ENCODE measurements at places on chromosomes 4 and X.
A peak's percentile ranks its signal among the peaks of the same experiment; 100 is the strongest.

GRCh38 chr4:8912089-8912455, 40.4 kb upstream of the HMX1 start:
- no peak overlapping the region for H3K4me3 ChIP-seq
- H3K27ac ChIP-seq, result no peak overlapping the region
- H3K4me1 ChIP-seq, result peaks cover 10% of the 10 kb centered on the region
- DNase-seq, result no peak

GRCh38 chr4:176638992-176639391, 153.7 kb downstream of the VEGFC start:
- no peak overlapping the region for H3K4me3 ChIP-seq
- H3K27me3 ChIP-seq, result peaks cover 23% of the 10 kb centered on the region
- no peak overlapping the region for H3K27ac ChIP-seq
- no peaks in the 10 kb centered on the region for H3K4me1 ChIP-seq

- H3K4me3 ChIP-seq, result no peak overlapping the region
- H3K4me1 ChIP-seq, result peaks cover 3% of the 10 kb centered on the region
- DNase-seq, result no peak
- H3K27ac ChIP-seq, result no peak overlapping the region
Observed at GRCh38 chrX:2262668-2263055, 238.1 kb downstream of the DHRSX start.

DNA sequence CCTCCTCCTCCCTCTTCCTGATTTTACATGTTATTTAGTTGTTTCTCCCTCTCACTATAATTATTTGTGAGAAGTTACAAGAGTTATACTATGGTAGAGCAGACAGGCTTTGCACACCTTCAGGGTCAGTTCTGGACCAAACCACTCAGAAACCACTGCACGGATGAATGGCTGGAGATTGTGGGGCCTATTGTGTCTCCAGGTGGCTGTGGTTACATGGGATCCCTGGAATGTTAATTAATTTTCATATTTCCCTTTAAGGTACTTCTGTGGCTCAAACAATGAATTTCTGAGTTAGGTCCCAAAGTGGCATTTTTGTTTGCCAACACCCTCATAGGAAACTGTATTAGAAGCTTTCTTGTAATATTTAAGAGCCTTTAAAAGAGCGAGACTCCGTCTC, 151.9 kb downstream of the BMPR1B start:
- H3K4me3 ChIP-seq, result no peak overlapping the region
- H3K27ac ChIP-seq, result no peak overlapping the region
- no peaks in the 10 kb centered on the region for H3K36me3 ChIP-seq
- no peak for DNase-seq
- no peaks in the 10 kb centered on the region for H3K27me3 ChIP-seq

DNA sequence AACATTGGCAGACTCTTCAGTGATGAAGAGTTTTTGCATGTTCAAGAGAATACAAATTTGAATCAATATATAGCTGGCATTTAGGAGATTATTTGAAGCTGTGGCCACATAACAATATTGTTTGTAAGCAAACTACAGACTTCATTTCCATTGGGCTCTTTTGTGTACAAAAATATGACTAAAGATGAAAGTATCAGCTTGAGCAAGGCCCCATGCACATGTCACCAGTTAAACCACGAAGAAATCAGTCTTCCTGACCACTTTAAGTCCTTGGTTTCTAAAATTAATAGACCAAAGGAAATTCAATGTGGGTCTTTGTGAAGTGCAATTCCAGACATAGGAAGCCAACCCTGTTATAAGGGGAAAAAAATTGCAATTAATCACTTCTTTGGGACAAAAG, 1664.6 kb upstream of the ADGRL3 start:
- DNase-seq, result no peak
- H3K36me3 ChIP-seq, result no peaks in the 10 kb centered on the region
- H3K27ac ChIP-seq, result no peak overlapping the region
- H3K27me3 ChIP-seq, result no peaks in the 10 kb centered on the region
- H3K4me1 ChIP-seq, result no peaks in the 10 kb centered on the region

- H3K36me3 ChIP-seq, result peaks cover 2% of the 10 kb centered on the region
- H3K27ac ChIP-seq, result no peak overlapping the region
- H3K4me1 ChIP-seq, result peaks cover 12% of the 10 kb centered on the region
- no peak overlapping the region for H3K4me3 ChIP-seq
Observed at GRCh38 chr4:41281038-41281634, 24.4 kb downstream of the UCHL1 start.

GRCh38 chr4:37876156-37876555, 14.7 kb upstream of the TBC1D1 start:
- DNase-seq, result no peak
- no peak overlapping the region for H3K27ac ChIP-seq
- H3K36me3 ChIP-seq, result no peaks in the 10 kb centered on the region
- H3K4me3 ChIP-seq, result no peak overlapping the region
- H3K27me3 ChIP-seq, result peaks cover 2% of the 10 kb centered on the region

DNA sequence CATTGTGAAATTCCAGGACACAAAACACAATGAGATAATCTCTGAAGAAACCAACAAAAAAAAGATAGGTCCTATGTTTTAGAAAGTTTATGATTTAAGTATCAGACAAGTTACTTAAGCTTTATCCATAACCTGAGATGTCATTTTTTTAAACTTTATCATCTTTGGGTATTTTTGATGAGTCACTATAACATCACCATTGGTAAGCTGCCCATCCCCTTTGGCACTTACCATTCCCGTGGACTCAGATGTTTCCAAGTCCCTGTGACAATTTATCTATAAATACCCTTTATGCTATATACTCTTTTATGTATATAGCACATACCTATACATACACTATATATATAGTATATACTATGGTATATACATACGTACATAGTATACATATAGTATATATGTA, 198.9 kb upstream of the GEMIN8 start:
- no peak overlapping the region for H3K4me3 ChIP-seq
- no peak for DNase-seq
- H3K4me1 ChIP-seq, result no peaks in the 10 kb centered on the region

- no peak overlapping the region for H3K4me3 ChIP-seq
- H3K4me1 ChIP-seq, result peaks cover 15% of the 10 kb centered on the region
- no peaks in the 10 kb centered on the region for H3K27me3 ChIP-seq
Observed at GRCh38 chr4:142168181-142168580, 531.8 kb downstream of the IL15 start.

DNA sequence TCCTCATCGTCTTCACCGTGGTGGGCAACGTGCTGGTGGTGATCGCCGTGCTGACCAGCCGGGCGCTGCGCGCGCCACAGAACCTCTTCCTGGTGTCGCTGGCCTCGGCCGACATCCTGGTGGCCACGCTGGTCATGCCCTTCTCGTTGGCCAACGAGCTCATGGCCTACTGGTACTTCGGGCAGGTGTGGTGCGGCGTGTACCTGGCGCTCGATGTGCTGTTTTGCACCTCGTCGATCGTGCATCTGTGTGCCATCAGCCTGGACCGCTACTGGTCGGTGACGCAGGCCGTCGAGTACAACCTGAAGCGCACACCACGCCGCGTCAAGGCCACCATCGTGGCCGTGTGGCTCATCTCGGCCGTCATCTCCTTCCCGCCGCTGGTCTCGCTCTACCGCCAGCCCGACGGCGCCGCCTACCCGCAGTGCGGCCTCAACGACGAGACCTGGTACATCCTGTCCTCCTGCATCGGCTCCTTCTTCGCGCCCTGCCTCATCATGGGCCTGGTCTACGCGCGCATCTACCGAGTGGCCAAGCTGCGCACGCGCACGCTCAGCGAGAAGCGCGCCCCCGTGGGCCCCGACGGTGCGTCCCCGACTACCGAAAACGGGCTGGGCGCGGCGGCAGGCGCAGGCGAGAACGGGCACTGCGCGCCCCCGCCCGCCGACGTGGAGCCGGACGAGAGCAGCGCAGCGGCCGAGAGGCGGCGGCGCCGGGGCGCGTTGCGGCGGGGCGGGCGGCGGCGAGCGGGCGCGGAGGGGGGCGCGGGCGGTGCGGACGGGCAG, 792 bp downstream of the ADRA2C start:
- peaks cover 7% of the 10 kb centered on the region for H3K4me1 ChIP-seq
- peaks cover 73% of the 10 kb centered on the region for H3K27me3 ChIP-seq
- H3K36me3 ChIP-seq, result no peaks in the 10 kb centered on the region
- no peak overlapping the region for H3K27ac ChIP-seq
- peak overlapping the region; percentile 75 for H3K4me3 ChIP-seq

- no peaks in the 10 kb centered on the region for H3K27me3 ChIP-seq
- DNase-seq, result no peak
- peaks cover 7% of the 10 kb centered on the region for H3K36me3 ChIP-seq
- H3K4me1 ChIP-seq, result peaks cover 8% of the 10 kb centered on the region
- no peak overlapping the region for H3K4me3 ChIP-seq
- H3K27ac ChIP-seq, result no peak overlapping the region
Observed at GRCh38 chr4:36177946-36178345, 66.4 kb downstream of the ARAP2 start.

- no peaks in the 10 kb centered on the region for H3K27me3 ChIP-seq
- peaks cover 6% of the 10 kb centered on the region for H3K36me3 ChIP-seq
- H3K4me1 ChIP-seq, result no peaks in the 10 kb centered on the region
- no peak overlapping the region for H3K27ac ChIP-seq
- H3K4me3 ChIP-seq, result no peak overlapping the region
- no peak for DNase-seq
Observed at GRCh38 chrX:72604112-72604511, 31.5 kb upstream of the HDAC8 start.

DNA sequence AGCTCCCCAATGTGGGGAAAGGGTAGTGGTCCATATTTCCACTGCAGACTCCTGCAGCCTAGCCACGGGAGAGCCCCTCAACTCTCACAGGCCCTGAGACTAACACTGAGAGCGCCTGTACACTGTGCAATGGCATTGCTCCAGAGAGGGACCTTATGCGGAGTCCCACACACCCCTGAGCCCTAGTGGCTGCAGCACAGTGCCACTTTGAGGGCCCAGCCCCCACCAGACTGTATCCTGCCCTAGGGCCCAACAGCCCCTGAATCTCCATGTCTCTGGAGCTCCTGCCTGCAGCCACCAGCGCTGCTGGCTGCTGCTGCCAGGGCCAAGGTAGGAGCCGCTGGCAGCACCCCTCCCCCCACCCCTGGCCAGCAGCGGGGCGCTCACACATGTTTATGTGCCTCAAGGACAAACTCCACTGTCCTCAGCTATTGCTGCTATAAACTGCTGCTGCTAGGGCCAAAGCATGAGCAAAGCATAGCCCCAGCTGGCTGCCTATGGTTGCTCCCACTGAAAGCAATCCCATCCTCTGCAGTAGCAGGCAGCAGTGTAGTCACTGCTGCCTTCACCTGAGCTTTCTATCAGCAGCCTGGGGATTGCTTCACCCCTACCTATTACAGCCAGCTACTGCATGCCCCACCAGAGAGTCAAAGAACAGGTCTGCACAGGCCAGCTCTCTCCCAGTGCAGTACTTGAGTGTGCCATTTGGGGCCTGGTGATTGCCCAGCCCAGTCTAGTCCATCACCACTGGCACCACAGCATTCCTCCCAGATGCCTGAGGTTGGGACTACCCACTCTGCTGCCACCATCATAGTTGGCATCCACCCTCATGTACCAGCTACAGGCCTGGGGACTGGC, 24.3 kb downstream of the TMEM154 start:
- no peaks in the 10 kb centered on the region for H3K27me3 ChIP-seq
- H3K36me3 ChIP-seq, result peaks cover 10% of the 10 kb centered on the region
- no peaks in the 10 kb centered on the region for H3K4me1 ChIP-seq
- no peak for DNase-seq

DNA sequence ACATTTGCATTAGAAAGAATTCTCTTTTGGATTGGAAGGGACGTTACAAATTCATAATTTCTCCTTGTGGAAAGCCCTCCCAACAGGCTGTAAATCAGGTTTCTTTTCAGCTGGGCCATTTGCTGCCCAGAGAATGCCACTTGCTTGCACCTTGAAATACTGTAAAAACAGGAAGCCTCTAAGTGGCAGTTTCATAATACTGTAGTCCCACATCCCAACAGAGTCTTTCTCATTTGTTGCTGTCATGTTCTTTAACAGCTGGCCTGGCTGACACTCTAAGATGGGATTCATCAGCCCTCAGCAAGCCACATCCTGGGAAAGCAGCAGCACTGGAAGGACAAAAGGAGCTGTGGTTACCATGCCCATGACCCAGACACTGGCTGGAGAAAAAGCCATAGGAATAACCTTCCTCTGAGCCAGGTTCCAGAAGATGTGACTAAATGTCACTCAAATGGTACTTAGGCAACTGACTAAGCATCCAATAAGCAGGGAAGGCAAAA, 221.9 kb upstream of the MBNL3 start:
- H3K27me3 ChIP-seq, result no peaks in the 10 kb centered on the region
- H3K4me1 ChIP-seq, result peaks cover 21% of the 10 kb centered on the region
- H3K4me3 ChIP-seq, result no peak overlapping the region
- no peak overlapping the region for H3K27ac ChIP-seq
- DNase-seq, result no peak

GRCh38 chr4:11471618-11472017, 42.9 kb upstream of the HS3ST1 start:
- H3K4me1 ChIP-seq, result peaks cover 17% of the 10 kb centered on the region
- no peaks in the 10 kb centered on the region for H3K27me3 ChIP-seq
- H3K36me3 ChIP-seq, result no peaks in the 10 kb centered on the region
- no peak overlapping the region for H3K27ac ChIP-seq
- no peak overlapping the region for H3K4me3 ChIP-seq
- DNase-seq, result no peak

DNA sequence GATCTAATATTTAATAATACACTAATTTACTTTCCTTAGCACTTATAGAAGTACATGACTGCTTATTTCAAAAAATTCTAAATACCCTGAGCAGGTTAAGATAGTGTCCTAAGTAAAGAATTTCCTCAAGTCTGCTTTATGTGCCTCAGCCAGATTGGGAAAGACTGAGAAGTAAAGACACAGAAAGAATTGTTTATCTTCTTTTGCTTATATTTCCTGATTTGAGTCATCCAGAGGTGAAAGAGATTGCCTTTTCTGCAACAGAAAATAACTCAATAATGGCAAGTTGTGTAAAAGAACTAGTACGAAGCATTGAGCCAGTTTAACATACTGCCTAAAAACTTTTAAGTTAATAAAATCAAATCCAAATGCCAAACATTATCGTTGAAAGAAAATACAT, 45.0 kb downstream of the NAF1 start:
- no peak overlapping the region for H3K27ac ChIP-seq
- H3K27me3 ChIP-seq, result no peaks in the 10 kb centered on the region
- DNase-seq, result no peak

GRCh38 chr4:162237676-162238075, 73.9 kb upstream of the FSTL5 start:
- peaks cover 10% of the 10 kb centered on the region for H3K4me1 ChIP-seq
- no peak overlapping the region for H3K27ac ChIP-seq
- no peak for DNase-seq
- no peaks in the 10 kb centered on the region for H3K36me3 ChIP-seq

- no peak overlapping the region for H3K27ac ChIP-seq
- no peak overlapping the region for H3K4me3 ChIP-seq
- no peaks in the 10 kb centered on the region for H3K36me3 ChIP-seq
- no peak for DNase-seq
Observed at GRCh38 chrX:139025816-139026215, 314.3 kb upstream of the FGF13 start.

All from mesothelial cell of epicardium (in vitro differentiated cells).